ENCODE measurements at places on chromosomes 7 and 10.

DNA sequence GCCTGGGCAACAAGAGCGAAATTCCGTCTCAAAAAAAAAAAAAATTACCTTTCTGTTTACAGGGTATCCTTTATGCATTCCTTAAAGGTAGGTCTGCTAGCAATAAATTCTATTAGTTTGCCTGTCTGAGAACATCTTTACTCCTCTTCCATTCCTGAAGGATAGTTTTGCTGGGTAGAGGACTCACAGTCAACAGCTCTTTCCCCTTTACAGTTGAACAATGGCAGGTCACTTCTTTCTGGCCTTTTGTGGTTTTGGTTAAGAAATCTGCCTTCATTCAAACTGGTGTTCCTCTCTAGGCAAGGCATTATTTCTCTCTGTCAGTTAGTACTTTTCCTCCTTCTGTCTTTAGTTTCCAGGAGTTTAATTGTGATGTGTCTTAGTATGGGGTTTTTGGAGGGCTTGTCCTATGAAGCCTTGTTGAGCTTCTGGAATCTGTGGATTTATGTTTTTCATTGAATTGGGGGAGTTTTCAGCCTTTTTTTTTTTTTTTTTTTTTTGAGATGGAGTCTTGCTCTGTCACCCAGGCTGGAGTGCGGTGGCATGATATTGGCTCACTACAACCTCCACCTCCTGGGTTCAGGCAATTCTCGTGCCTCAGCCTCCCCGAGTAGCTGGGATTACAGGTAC is 4.8 kb upstream of the DNAAF5 start:
- DNase-seq, result no peak

- no peak for DNase-seq
Measured at GRCh38 chr10:25175527-25176420, 973 bp downstream of the GPR158 start.

DNA sequence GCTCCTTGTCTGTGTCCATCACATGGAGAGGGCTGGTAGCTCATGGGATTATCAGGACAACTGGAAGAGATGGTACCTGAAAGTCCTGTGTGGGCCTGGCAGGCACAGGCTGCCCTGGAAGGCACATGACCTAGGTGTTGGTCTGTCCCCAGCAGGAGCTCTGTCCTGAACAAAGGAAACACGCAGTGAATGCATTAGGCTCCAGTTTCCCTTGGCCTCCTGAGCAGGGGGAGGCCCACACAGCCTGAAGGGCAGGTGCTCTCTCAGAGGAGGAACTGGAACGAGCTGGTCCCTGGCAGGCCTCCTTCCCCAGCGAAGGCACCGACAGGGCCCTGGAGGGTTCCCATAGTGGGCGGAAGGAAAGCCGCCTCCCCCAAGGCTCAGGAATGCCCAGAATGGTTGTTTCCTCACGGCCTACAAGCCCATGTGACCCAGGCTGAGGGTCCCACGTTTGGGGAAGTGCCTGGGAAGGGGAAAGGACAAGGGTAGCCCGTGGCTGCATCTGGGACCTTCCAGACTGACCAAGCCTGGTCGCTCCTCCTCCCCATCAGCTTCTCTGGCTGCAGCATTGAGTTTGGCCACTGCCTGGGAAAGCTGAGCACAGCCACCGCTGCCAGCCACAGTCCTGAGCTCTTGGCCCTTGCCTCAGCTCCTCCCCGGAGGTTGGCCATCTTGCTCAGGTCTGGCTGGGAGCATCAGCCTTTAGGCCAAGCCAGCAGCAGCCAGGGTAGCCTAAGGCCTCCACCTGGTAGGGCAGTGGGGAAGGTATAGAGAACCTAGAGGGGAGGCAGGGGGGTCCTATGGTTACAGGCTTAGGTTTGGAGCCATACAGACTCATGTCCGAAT is 21.8 kb downstream of the CXCL12 start:
- no peak for DNase-seq

GRCh38 chr10:3148994-3149393 is 23.6 kb downstream of the PITRM1 start:
- no peak for DNase-seq

GRCh38 chr7:123725586-123726171 is 23.1 kb downstream of the WASL start:
- DNase-seq, result no peak

DNA sequence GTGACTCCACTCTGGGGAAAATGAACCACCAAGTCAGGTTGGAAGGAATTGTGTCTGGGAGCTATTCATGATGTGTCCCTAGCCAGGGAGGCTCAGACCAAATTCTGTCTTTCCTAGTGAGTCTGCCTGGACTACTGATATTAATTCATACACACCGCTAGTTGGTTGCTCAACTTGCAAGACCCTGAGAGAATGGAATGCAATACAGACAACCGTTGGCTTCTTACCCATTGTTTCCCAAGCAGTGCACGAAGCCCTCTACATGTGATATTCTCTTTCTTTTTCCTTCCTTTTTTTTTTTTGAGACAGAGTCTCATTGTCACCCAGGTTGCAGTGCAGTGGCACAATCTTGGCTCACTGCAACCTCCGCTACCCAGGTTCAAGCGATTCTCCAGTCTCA is 19.4 kb upstream of the SRGN start:
- no peak for DNase-seq

DNA sequence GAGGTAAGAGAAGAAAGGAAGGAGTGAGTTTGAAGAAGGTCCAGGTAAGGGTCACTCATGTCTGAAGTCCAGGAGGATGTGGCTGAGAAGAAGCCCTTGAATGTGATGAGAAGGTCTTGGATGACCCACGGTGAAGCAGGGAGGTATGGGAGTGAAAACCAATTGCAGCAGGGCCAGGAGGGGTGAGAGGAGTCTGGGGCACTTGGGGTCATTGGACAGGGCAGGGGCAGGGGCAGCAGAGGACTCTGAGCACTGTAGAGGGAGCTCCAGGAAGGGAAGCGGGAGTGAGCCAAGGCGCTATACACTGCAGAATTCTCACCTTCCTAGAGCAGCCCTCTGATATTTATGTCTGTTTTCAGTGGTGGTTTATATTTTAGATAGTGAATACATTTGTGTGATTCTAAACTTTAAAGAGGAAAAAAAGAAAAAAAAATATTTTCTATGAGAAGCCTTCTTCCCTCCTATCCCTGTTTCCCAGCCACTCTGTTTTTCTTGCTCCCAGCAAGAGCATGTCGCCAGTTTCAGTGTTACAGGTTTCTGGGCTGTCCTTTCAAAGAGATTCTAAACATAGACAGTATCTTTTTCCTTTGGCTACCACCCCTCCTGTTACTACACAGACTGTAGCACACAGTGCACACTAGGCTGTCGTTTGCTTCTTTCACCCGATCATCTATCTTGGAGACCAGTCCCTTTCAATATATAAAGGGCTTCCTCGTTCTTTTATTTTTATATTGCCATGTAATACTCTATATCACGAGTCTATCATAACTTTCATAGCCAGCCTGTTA is 24.5 kb downstream of the BLVRA start:
- DNase-seq, result no peak

GRCh38 chr10:44946205-44946604 is 13.4 kb upstream of the RASSF4 start:
- DNase-seq, result no peak

DNA sequence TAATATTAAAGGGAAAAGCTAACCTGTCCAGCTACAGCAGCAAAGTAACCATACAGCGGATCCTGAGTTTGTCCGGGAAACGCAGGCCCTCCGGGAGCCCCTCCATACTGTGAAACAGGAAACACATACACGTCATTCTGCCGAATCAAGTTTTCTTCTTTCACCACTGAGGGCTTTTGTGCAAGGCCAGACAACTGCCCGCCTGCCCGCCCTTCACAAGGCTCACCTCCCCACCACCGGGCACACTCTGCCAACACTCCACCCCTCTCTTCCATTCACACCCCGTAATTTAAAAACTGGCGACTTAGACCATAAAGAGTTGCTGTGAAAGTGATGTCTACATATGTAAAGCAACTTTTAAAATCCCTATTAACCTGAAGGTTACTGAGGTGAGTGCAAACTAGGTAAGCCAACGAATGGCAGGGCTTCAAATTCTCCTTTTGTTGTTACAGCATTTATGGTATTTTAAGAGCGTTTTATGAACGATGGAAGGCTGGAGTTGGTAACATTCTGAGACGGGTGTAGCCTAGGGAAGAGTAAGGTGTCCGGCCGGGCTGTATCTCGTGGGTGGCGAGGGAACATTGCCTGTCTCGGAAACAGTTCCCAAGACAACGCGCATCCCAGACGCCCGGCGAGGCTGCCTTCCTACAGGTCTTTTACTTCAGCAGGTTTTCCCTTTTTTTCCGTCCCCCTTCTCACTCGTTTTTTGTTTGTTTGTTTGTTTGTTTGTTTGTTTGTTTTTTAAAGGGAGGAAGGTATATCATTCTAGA is 817 bp downstream of the SRI start:
- DNase-seq, result no peak

DNA sequence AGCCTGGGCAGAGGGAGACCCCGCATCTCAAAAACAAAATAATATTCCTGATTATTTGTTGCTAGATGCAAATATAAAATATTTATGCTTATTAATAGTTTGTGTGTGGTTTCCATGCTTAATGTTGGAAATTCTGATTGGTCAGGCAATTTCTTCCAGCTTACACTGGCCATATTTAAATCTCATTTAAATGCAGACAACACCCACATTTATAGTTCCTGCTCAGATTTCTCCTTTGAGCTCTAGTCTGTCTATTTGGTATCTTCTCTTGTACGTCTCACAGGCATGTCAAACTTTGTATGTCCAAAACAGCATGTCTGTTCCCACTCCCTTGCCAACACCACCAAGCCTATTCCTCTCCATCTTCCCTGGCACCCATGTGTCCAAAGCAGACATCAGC is 52.5 kb downstream of the FKBP9 start:
- no peak for DNase-seq

DNA sequence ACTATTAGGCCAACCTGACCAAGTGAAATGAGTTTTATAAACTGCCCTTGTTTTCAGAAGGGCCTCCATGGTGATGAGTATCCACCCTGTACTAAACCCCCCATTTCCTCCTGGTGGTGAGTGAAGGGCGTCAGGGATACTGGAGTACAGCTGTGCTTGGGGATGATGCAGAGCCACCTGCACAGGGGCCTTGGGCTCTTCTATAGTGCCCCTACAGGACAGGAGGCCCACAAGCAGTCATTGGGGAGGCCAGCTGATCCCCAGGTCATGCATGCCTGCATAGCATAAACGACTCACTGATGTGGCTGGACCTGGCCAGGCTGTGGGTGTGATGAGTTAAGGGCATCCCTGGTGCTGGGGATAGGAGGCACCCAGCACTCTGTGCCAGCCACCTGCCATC is 114.1 kb upstream of the CELF2 start:
- DNase-seq, result no peak

- DNase-seq, result no peak
Measured at GRCh38 chr7:685540-685939, 41.0 kb upstream of the DNAAF5 start.

GRCh38 chr7:80942261-80943041 is 23.6 kb upstream of the SEMA3C start:
- no peak for DNase-seq

GRCh38 chr7:26369593-26369992 is 77.9 kb downstream of the SNX10 start:
- no peak for DNase-seq

DNA sequence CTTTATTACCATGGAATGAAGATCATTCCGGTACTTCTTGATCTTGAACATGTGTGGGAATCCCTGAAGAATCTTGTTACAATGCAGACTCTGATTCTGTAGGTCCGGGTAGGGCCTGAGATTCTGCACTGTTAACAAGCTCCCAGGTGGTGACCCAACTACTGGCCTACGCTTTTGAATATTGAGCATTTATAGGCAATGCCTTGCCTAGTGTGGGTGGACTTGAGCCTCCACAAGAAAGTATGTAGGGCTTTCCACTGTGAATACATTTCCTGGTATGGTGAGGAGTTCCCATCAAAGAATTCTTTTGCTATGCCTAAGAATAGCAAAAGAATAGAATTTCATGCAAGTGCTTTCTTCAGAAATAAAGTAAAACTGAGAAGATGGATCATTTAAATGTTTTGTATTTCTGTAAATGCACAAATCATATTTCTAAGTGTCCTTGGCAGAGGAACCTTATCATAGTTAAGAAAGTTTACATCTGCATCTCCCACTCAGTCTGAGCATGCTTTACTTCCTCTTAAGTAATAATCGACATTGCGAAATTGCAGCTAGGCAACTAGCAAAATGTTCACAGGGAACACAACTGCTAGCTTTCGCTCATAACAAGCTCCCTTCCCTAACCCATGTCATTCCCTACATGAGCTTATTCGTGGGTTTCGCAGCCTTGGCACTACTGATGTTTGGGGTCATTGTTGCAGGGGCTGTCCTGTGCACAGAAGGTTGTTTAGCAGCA is 71.4 kb downstream of the AHR start:
- no peak for DNase-seq

DNA sequence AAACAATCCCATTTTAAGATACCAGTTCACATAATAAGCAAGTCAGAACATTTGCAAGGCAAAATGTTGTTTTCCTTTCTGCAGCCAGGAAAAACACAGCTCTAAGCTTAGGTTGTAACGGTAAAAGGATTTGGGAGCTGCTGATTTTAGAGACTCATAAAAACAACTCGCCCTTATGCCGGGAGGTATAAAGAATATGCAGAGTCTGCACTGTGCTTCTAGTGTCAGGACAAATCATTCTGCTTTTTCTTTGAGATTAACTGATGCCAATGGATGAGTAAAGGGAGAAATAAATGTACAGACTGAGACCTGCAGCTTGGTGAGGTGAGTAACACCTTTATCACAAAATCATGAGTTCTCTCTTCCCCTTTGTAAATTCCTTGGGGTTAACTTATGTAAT is 2.0 kb upstream of the SFR1 start:
- DNase-seq, result no peak

DNA sequence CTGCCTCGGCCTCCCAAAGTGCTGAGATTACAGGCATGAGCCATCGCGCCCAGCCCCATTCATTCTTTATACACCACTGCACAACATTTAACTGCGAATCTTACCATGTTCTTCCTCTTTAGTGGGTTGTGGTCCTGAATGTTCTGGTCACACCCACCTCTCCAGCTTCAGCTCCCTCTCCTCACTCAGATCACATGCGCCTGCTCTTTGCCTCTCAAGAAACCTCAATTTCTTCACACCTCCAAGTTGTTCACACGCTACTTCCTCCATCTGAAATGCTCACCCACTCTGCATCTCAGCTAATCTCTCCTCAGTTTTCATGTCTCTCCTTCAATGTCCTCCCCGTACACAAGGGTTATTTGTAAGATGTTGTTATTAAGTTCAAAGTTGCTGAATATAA is 2.4 kb upstream of the PRR15 start:
- DNase-seq, result no peak
